CD4-positive, CD25-positive, alpha-beta regulatory T cell (primary cell): ENCODE measurements at places on chromosomes 16 and 17. TPM values are rescaled to one million over a fixed set of nuclear protein-coding genes. Genes with fewer than 3 reads are reported as not detected.
A peak's percentile ranks its signal among the peaks of the same experiment; 100 is the strongest.

- H3K4me1 ChIP-seq, result no peaks in the 10 kb centered on the region
- no peak overlapping the region for H3K27ac ChIP-seq
- H3K4me3 ChIP-seq, result no peak overlapping the region
- no peaks in the 10 kb centered on the region for H3K27me3 ChIP-seq
- DNase-seq, result no peak
These were observed 19.1 kb downstream of the NGFR start for GRCh38 chr17:49514071-49514721.

- no peak overlapping the region for H3K4me3 ChIP-seq
- H3K4me1 ChIP-seq, result no peaks in the 10 kb centered on the region
- H3K36me3 ChIP-seq, result no peaks in the 10 kb centered on the region
- peak; percentile 89 for DNase-seq
- H3K27me3 ChIP-seq, result peaks cover 18% of the 10 kb centered on the region
These were observed 8.7 kb upstream of the ANKS4B start for GRCh38 chr16:21224800-21225199.

DNA sequence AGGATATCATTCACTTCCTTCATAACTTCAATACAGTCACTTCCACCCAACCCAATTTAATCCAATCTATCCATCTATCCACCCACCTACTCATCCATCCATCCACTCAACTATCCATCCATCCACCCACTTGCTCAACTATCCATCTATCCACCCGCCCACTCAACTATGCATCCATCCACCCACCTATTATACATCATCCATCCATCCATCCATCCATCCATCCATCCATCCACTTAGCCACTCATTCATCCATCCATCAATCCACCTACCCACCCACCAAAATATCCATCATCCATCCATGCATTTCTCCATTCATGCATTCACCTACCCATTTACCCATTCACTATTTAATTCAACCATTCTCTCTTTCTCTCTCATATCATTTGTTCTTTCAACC, 179.5 kb downstream of the HAPSTR1 start:
- H3K27ac ChIP-seq, result no peak overlapping the region
- no peak for DNase-seq
- H3K27me3 ChIP-seq, result no peaks in the 10 kb centered on the region
- H3K4me1 ChIP-seq, result no peaks in the 10 kb centered on the region

DNA sequence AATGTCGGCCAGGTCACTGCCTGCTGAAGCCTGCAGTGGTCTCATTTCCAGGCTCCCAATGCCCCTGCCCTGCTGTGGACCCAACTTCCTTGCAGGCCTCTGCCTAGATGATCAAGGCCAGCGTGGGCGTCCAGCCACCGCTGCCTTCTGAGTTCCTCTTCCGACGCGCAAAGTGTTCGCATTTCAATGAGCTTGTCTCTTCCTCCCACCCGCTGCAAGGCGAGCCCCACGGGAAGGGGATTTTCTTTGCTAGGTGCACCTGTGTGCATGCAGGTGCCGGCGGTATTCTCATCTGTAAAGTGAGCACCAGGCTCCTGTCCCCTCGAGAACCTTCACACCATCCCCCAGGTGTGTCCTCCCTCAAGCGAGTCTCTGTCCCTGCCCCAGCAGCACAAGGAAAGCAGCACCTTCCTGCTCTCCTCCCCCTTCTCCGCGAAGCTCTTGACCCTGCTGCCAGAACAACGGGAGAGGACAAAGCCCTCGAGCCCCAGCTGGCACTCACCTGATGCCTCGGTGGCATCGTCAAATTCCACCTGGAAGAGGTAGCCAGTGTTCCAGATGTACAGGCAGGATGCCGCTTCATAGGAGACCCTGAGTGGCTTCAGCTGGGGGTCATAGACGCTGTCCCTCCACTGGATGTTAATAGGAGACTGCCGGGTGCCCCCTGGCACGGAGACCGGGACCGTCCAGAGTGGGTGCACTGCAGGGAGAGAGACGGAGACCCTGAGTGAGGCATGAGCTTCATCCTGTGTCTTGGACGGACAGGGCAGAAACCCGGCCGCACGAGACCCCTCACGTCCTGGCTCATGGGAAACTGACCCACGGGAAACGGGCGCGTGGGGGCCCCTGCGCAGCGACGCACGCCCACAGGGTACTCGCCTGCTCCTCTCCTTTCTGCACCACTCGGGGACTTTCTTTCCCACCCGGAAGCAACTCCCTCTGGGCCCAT, 9.8 kb downstream of the CA5A start:
- H3K4me1 ChIP-seq, result peaks cover 7% of the 10 kb centered on the region
- H3K36me3 ChIP-seq, result no peaks in the 10 kb centered on the region
- H3K27me3 ChIP-seq, result no peaks in the 10 kb centered on the region
- H3K4me3 ChIP-seq, result no peak overlapping the region
- DNase-seq, result no peak
- H3K27ac ChIP-seq, result no peak overlapping the region

GRCh38 chr16:56728980-56729734, 772 bp upstream of the NUP93 start:
- peak overlapping the region; percentile 78 for H3K27ac ChIP-seq
- DNase-seq, result no peak
- no peaks in the 10 kb centered on the region for H3K36me3 ChIP-seq
- H3K4me1 ChIP-seq, result peaks cover 18% of the 10 kb centered on the region
- H3K4me3 ChIP-seq, result peak overlapping the region; percentile 93

- peaks cover 33% of the 10 kb centered on the region for H3K4me1 ChIP-seq
- H3K36me3 ChIP-seq, result peaks cover 16% of the 10 kb centered on the region
- no peak for DNase-seq
- no peaks in the 10 kb centered on the region for H3K27me3 ChIP-seq
These were observed at the start of gene P4HB for GRCh38 chr17:81859906-81860755. Gene P4HB (minus strand): TSS chr17:81860535. CDS start chr17:81860471, 64 bp downstream.

- H3K36me3 ChIP-seq, result peaks cover 43% of the 10 kb centered on the region
- no peaks in the 10 kb centered on the region for H3K27me3 ChIP-seq
- no peaks in the 10 kb centered on the region for H3K4me1 ChIP-seq
- no peak overlapping the region for H3K27ac ChIP-seq
- H3K4me3 ChIP-seq, result no peak overlapping the region
- DNase-seq, result no peak
These were observed 203.7 kb downstream of the PHKB start for GRCh38 chr16:47664653-47665325.

GRCh38 chr17:56912105-56912999, 1.5 kb downstream of the TRIM25 start:
- peak overlapping the region; percentile 88 for H3K4me3 ChIP-seq
- H3K4me1 ChIP-seq, result peaks cover 62% of the 10 kb centered on the region
- DNase-seq, result peak; percentile 22
- H3K27ac ChIP-seq, result peak overlapping the region; percentile 80
- no peaks in the 10 kb centered on the region for H3K27me3 ChIP-seq

DNA sequence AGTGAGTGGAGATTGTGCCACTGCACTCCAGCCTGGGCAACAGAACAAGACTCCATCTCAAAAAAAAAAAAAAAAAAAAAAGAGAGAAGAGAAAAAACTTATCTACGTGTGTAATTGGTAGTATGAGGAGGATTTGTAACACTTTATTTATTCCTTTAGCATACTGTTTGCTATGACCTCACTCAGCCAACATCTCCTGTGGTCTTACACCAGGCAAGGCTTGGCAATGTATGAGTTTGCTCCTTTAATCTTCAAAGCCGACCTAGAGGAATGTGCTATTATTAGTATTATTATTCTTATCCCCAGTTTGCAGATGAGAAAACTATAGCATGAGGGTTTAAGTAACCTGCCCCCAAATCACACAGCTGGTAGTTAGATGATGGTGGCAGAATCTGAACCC, 35.8 kb upstream of the HAPSTR1 start:
- peaks cover 2% of the 10 kb centered on the region for H3K27me3 ChIP-seq
- no peak overlapping the region for H3K27ac ChIP-seq
- no peak for DNase-seq

DNA sequence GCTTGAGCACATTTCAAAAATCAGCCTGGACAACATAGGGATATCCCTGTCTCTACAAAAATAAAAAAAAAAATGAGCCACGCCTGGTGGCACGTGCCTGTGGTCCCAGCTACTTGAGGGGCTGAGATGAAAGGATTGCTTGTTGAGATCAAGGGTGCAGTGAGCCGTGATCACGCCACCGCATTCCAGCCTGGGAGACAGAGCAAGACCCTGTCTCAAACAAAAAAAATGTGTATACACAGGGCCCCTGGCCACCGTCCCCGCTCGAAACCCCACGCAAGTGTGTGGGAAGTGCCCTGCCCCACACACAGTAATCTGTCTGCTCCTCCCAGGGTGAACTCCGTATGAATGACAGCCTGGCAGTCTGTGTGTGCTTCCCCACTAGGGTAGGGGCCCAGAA, 93.0 kb upstream of the RPL38 start:
- DNase-seq, result no peak
- H3K27ac ChIP-seq, result no peak overlapping the region
- no peaks in the 10 kb centered on the region for H3K27me3 ChIP-seq
- no peaks in the 10 kb centered on the region for H3K36me3 ChIP-seq

DNA sequence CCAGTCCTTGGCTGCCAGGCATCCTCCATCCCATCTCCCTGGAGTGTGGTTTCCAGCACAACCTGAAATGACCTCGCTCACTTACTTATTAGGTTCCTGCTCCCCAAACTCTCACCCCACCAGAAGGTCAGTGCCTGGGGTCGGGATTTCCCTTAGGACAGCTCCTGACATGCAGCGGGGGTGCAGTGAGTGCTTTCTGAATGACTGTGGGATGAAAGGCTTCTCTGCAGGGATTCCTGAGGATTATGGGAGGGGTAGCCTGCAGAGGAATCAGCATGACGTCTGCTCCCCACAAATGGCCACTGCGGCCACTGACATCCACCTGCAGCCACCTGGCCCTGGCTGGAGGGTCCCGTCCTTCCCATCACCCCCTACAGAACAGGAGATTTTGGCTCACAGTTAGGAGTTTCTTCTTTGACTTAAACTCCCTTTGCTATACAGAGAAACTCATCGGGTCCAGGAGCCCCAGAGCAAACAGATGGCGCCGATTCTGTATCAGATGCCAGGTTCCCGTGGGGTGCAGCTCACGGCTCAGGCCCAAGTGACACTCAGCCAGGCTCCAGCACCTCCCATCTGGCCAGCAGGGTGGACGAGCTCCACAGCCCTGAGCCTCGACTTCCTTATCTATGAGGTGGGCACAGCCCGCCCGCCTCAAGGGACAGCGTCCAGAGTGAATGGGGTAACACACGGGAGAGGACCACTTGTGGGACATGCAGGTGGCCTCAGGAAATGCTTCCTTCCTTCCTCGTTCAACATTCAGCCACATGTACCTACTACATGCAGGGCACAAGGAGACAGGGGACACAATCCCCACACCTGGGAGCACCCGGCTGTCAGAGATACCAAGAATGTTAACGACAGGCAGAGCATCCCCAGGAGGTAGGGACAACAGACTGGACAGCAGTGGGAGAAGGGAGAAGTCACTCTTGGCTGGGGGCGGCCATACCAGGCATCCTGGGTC, 69.8 kb downstream of the RMI2 start:
- no peaks in the 10 kb centered on the region for H3K27me3 ChIP-seq
- DNase-seq, result no peak
- H3K36me3 ChIP-seq, result no peaks in the 10 kb centered on the region
- no peak overlapping the region for H3K4me3 ChIP-seq

- DNase-seq, result no peak
- H3K4me3 ChIP-seq, result no peak overlapping the region
- H3K27me3 ChIP-seq, result no peaks in the 10 kb centered on the region
- H3K4me1 ChIP-seq, result peaks cover 17% of the 10 kb centered on the region
- peaks cover 44% of the 10 kb centered on the region for H3K36me3 ChIP-seq
- H3K27ac ChIP-seq, result no peak overlapping the region
These were observed 11.8 kb downstream of the CDC27 start for GRCh38 chr17:47177261-47177660.

DNA sequence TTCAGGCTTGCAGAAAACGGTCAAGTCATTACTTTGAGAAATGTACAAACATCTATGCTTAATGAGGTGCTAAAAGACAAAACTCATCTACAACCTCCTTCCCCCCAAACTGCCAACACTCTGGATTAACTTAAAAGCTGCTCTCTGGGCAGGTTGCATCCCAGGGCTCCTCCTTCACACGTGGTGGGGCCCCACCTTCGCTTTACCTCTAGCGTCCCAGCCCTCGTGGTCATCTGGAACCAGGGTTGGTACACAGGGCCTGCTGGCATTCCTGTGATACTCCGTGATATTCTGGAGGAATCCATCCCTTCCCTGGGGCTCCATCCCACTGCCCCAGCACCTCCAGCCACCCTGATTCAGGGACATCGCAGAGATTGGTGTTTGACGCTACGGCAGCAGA, 4.8 kb downstream of the METRNL start:
- H3K36me3 ChIP-seq, result no peaks in the 10 kb centered on the region
- H3K4me3 ChIP-seq, result no peak overlapping the region
- peaks cover 11% of the 10 kb centered on the region for H3K4me1 ChIP-seq

GRCh38 chr17:80829166-80829813, 162.4 kb upstream of the CHMP6 start:
- no peak overlapping the region for H3K4me3 ChIP-seq
- H3K36me3 ChIP-seq, result peaks cover 6% of the 10 kb centered on the region
- DNase-seq, result no peak
- no peak overlapping the region for H3K27ac ChIP-seq
- no peaks in the 10 kb centered on the region for H3K27me3 ChIP-seq
- H3K4me1 ChIP-seq, result peaks cover 18% of the 10 kb centered on the region

The ALOX15 gene
- total RNA-seq, result not detected

The SULT1A4 gene
- total RNA-seq, result 0.54 TPM

The HEATR9 gene
- total RNA-seq, result not detected

The BCL6B gene
- 0.42 TPM for total RNA-seq

The PABPN1L gene
- total RNA-seq, result not detected

The PRM3 gene
- not detected for total RNA-seq
